Uterine smooth muscle cell (primary cell): ENCODE measurements at places on chromosomes 1 and 21. TPM values are rescaled to one million over a fixed set of nuclear protein-coding genes. Genes with fewer than 3 reads are reported as not detected.

Gene TARDBP
- 89.7 and 126 TPM in 2 replicates for total RNA-seq

Gene HES4
- total RNA-seq, result 2.0 and 3.7 TPM in 2 replicates

Gene LCE1E
- total RNA-seq, result not detected in 2 replicates

Gene CROCC
- total RNA-seq, result 18.6 and 25.0 TPM in 2 replicates

Gene TSACC
- total RNA-seq, result not detected in 2 replicates

Gene TNFSF18
- 0.22 TPM in 1 of 2 replicates, not detected in the other for total RNA-seq

Gene PTGFRN
- total RNA-seq, result 12.4 and 13.1 TPM in 2 replicates

Gene ADAMTS1
- total RNA-seq, result 144 and 170 TPM in 2 replicates

Gene RNF186
- 0.12 TPM in 1 of 2 replicates, not detected in the other for total RNA-seq

Gene LDLRAD2
- 0.11 TPM in 1 of 2 replicates, not detected in the other for total RNA-seq

Gene SLC16A4
- 16.6 and 47.6 TPM in 2 replicates for total RNA-seq

Gene PTGFR
- 6.5 and 17.7 TPM in 2 replicates for total RNA-seq

Gene INAVA
- not detected in 2 replicates for total RNA-seq

Gene ADPRS
- total RNA-seq, result 48.9 and 53.1 TPM in 2 replicates

Gene DMRTA2
- total RNA-seq, result 0.11 TPM in 1 of 2 replicates, not detected in the other

Gene TESK2
- 0.77 and 1.4 TPM in 2 replicates for total RNA-seq

Gene LRRC42
- total RNA-seq, result 28.8 and 34.1 TPM in 2 replicates

Gene SDC3
- total RNA-seq, result 7.7 and 10.5 TPM in 2 replicates

Gene TRAF3IP3
- not detected in 2 replicates for total RNA-seq

Gene SPRR5
- total RNA-seq, result not detected in 2 replicates

Gene LCE1A
- total RNA-seq, result not detected in 2 replicates

Gene CNST
- total RNA-seq, result 22.9 and 28.2 TPM in 2 replicates

Gene OXCT2
- 2.2 and 4.5 TPM in 2 replicates for total RNA-seq

Gene MROH7
- 0.11 and 0.12 TPM in 2 replicates for total RNA-seq

Gene TIE1
- 67.9 and 127 TPM in 2 replicates for total RNA-seq

Gene GFI1
- total RNA-seq, result 0.11 TPM in 1 of 2 replicates, not detected in the other

Gene NID1
- 94.4 and 113 TPM in 2 replicates for total RNA-seq

Gene LINGO4
- total RNA-seq, result under 0.01 TPM in 1 of 2 replicates, not detected in the other

Gene SLC30A2
- total RNA-seq, result not detected in 2 replicates

Gene FAM72C
- total RNA-seq, result 0.25 and 2.0 TPM in 2 replicates

Gene KMO
- under 0.01 TPM in 1 of 2 replicates, not detected in the other for total RNA-seq

Gene UBXN10
- total RNA-seq, result not detected in 2 replicates

Gene ATP6V1G3
- total RNA-seq, result not detected in 2 replicates

Gene ACTL8
- total RNA-seq, result 0.11 and 0.12 TPM in 2 replicates

Gene PTAFR
- 0.12 and 0.33 TPM in 2 replicates for total RNA-seq

Gene THAP3
- total RNA-seq, result 25.7 and 31.0 TPM in 2 replicates

Gene COL11A1
- 121 and 214 TPM in 2 replicates for total RNA-seq

Gene OR2T11
- not detected in 2 replicates for total RNA-seq

Gene FMO1
- total RNA-seq, result 0.11 and 0.37 TPM in 2 replicates

Gene APP
- total RNA-seq, result 435 and 757 TPM in 2 replicates

Gene ZBTB8A
- 6.8 and 9.1 TPM in 2 replicates for total RNA-seq

Gene KLHDC9
- total RNA-seq, result 1.3 and 1.6 TPM in 2 replicates

Gene C8B
- not detected in 2 replicates for total RNA-seq

Gene YOD1
- 9.1 and 10.5 TPM in 2 replicates for total RNA-seq

Gene SPRR1A
- not detected in 2 replicates for total RNA-seq

Gene REN
- total RNA-seq, result 0.62 and 0.77 TPM in 2 replicates

Gene ZNF593
- 23.2 and 28.9 TPM in 2 replicates for total RNA-seq

Gene C1orf21
- total RNA-seq, result 36.3 and 37.1 TPM in 2 replicates

Gene UTS2
- 0.12 TPM in 1 of 2 replicates, not detected in the other for total RNA-seq

Gene IBA57
- 4.9 and 7.3 TPM in 2 replicates for total RNA-seq

Gene LCE3E
- not detected in 2 replicates for total RNA-seq

Gene PTPN22
- total RNA-seq, result 0.66 and 0.75 TPM in 2 replicates

Gene CDA
- 1.2 and 4.0 TPM in 2 replicates for total RNA-seq

Gene F3
- 7.0 and 16.9 TPM in 2 replicates for total RNA-seq

Gene GBP6
- total RNA-seq, result 0.11 TPM in 1 of 2 replicates, not detected in the other

Gene CA6
- not detected in 2 replicates for total RNA-seq

Gene SGIP1
- 26.7 and 48.0 TPM in 2 replicates for total RNA-seq

Gene OR2L2
- total RNA-seq, result under 0.01 TPM in 1 of 2 replicates, not detected in the other
